ENCODE measurements at places on chromosomes 2 and 18. TPM values are rescaled to one million over a fixed set of nuclear protein-coding genes. Genes with fewer than 3 reads are reported as not detected.

The AOX1 gene
- 59.2 TPM for total RNA-seq

- H3K27me3 ChIP-seq = peaks cover 4% of the 10 kb centered on the region
- H3K4me3 ChIP-seq = no peak overlapping the region
- H3K36me3 ChIP-seq = no peaks in the 10 kb centered on the region
- no peak overlapping the region for H3K27ac ChIP-seq
Measured at GRCh38 chr2:241774419-241775222, 2.0 kb upstream of the GAL3ST2 start.

- no peaks in the 10 kb centered on the region for H3K4me1 ChIP-seq
- no peak for DNase-seq
- no peak overlapping the region for H3K4me3 ChIP-seq
Measured at GRCh38 chr18:66752733-66753132, 148.8 kb upstream of the CDH19 start.

DNA sequence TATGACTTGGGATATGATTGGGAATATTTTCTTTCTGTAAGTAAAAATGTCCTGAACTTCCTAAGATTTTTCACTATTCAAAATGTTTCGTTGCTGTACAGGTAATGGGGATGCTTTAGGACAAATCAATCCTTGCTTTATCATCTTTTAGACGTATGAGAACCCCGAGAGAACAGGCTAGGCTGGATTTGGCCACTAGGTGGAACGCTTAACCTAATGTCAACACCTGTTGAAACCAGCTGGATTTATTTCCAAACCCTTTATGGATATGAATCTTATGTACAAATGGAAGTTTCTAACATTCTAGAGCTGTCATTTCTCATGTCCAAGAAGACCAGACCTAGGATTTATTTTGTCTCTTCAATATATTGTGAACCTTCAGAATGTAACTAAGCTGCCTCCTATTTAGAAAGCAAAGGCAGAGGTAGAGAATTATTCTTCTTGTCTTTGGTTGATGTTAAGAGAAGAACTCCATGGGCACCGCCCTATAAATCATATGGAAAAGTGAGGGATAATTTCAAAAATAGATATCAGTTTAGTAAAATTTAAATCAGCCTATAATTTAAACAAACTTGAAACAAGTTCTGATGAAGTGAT lies 96.7 kb downstream of the PMAIP1 start:
- no peak for DNase-seq
- H3K36me3 ChIP-seq = no peaks in the 10 kb centered on the region
- no peaks in the 10 kb centered on the region for H3K4me1 ChIP-seq
- H3K27ac ChIP-seq = no peak overlapping the region

- DNase-seq = no peak
- no peaks in the 10 kb centered on the region for H3K4me1 ChIP-seq
- H3K4me3 ChIP-seq = no peak overlapping the region
- H3K36me3 ChIP-seq = no peaks in the 10 kb centered on the region
- H3K27ac ChIP-seq = no peak overlapping the region
- H3K27me3 ChIP-seq = no peaks in the 10 kb centered on the region
Measured at GRCh38 chr18:51753365-51754057, 556.0 kb upstream of the MEX3C start.
